ENCODE measurements at places on chromosomes 6 and 20.

GRCh38 chr20:37335642-37336368 lies 10.1 kb upstream of the SRC start:
- DNase-seq, result no peak

- DNase-seq, result no peak
Measured at GRCh38 chr20:25574411-25574810, 10.9 kb downstream of the NINL start.

GRCh38 chr6:23940466-23940865 lies 185.5 kb upstream of the NRSN1 start:
- DNase-seq, result no peak

DNA sequence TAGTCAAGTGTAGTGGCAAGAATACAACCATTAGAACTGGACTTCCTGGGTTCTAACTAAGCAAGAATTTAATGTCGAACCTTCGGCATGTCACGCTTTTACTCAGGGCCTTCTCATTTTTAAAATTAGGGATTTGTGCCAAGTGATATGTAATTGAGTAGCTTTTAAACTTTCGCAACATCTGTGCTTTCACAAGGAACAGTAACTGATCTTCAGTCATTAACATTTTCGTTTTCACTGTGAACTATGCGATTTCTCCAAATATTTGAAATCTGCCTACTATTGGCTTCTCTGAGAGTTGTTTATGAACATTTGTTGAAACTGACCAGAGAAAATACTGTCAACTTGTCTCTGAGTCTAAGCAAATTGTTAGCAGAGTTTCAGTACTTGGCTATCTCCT lies 27.6 kb downstream of the GRM1 start:
- peak; percentile 14 for DNase-seq
